ENCODE measurements at places on chromosomes 2 and 18. TPM values are rescaled to one million over a fixed set of nuclear protein-coding genes. Genes with fewer than 3 reads are reported as not detected.

Gene LINC00305
- not detected for total RNA-seq

Gene EFHD1
- 4.4 TPM for total RNA-seq

Gene PROM2
- total RNA-seq = 17.6 TPM

Gene EVX2
- total RNA-seq = not detected

GRCh38 chr2:17792515-17792914 is 23.7 kb upstream of the MSGN1 start:
- no peak for DNase-seq

DNA sequence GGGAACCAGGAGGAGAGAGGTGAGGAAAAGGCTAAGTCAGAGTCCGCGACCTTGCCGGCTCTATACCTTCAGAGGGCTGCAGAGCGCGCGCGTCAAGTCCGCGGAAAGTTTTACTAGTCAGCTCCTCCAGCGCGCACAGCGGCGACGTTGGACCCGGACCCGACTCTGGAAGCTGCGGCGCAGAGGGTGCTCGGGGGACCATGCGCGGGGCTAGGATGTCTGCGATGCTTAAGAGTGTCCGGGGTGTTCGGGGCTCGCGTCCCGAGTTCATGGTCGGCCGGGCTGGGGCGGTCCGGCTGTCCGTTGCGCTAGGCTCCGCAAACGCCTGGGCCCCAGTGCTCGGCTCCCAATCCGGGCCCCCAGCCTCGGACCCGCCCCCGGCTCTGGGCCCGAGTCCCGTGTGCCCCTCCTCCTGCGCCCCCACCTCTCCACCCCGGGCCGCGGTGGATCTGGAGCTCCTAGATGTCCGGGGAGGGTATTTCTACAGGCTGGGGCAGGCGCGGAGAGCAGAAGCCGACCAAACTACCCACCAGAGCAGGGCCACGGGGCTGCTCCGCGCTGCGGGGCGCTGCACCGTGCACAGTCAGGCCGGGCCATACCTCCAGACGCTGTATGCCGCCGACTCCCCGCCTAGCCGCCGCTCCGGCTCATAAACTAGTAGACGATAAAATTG is at the start of gene LBX2:
Gene LBX2, minus strand, starts transcription at position 337 of the 673 bp plus-strand sequence. Its CDS starts 66 bp downstream, at position 271.
- DNase-seq = no peak

- DNase-seq = no peak
Measured at GRCh38 chr18:64717026-64717425, 568.1 kb upstream of the LINC00305 start.

DNA sequence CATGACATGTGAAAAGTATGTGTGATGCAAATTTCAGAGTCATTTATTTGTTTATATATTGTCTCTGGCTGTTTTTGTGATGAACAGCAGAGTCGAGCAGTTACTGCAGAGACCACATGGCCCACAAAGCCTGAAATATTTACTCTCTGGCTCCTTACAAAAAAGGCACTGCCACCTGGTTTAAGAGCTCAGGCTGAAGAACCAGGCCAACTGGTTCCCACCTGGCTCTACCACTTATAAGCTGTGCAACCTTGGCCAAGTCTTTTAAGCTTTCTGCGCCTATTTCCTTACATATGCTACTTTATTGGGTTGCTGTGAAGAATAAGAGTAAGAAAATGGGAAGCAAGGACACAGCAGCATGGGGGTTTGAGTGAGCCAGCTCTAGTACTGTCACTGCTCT is 207.6 kb downstream of the L3MBTL4 start:
- DNase-seq = no peak

DNA sequence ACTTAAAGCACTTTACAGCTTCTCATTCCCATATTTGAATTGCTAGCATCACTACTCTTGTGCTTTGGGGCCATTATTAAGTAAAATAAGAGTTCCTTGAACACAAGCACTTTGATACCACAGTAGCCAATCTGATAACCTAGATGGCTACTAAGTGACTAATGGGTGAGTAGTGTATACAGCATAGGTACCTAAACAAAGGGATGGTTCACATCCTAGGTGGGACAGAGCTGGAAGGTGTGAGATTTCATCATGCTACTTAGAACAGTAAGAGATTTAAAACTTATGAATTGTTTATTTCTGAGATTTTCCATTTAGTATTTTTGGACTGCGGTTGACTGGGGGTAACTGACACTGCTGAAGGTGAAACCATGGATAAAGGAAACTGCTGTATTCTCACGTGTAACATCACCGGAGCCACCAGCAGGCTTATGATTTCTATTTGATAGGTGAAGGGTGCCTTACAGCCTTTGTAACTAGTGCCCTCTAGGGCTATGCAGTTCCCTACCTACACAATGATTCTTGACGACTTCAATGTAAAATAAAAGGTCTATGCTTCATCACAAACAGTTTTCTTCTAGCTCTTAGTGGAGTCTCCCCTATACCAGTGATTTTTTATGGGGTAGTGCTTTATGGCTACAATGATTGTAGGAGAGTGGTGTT is 22.1 kb upstream of the CRIM1 start:
- no peak for DNase-seq

- DNase-seq = no peak
Measured at GRCh38 chr18:35289293-35289692, 736 bp downstream of the ZSCAN30 start.

- DNase-seq = no peak
Measured at GRCh38 chr2:221555494-221555846, 16.6 kb downstream of the EPHA4 start.

DNA sequence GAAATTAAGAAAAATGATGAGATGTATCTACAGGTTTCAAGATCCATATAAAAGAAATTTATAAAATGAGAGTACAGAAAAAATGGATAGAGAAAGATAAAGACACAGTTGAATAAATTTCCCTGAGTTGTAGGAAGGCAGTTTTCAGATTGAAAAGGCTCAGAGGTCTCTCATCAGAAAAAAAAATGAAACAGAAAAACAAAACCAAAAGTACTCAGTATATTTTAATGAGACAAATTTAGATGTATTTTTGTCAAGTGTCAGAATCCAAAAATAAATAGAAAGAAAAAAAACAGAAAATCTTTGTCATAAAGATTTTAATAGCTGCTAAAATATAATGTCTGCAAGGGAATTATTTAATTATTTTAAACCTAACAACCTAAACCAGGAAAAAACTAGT is 520.5 kb downstream of the KCNJ3 start:
- DNase-seq = no peak

- no peak for DNase-seq
Measured at GRCh38 chr2:222568865-222569264, 87.0 kb downstream of the FARSB start.

- DNase-seq = no peak
Measured at GRCh38 chr2:31922542-31923408, 88.0 kb downstream of the MEMO1 start.

- DNase-seq = no peak
Measured at GRCh38 chr2:38523728-38524437, 78.8 kb downstream of the HNRNPLL start.
